ENCODE measurements at places on chromosomes 16 and 17.

GRCh38 chr16:48498769-48499631, 111.0 kb downstream of the N4BP1 start:
- DNase-seq, result no peak

DNA sequence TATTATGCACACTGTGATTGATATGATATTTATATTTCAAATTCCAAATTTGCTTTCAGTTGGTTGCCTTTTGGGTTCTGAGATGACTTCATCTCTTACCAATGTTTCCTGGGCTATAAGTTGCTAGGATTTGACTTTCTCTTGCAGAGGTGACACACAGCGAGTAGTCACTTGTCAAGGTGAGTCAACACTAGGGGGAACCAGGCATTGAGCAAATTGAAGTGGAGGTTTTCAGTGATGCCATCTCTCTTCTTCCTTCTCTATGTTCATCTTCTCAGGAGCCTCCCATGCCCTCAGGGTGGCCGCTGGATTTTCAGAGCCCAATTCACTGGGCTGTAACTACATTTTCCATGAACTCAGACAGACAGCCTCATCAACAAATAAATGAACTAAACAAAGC, 6.0 kb upstream of the CPD start:
- DNase-seq, result no peak

- no peak for DNase-seq
These were observed 35.1 kb upstream of the ABCC3 start for GRCh38 chr17:50599606-50600005.

DNA sequence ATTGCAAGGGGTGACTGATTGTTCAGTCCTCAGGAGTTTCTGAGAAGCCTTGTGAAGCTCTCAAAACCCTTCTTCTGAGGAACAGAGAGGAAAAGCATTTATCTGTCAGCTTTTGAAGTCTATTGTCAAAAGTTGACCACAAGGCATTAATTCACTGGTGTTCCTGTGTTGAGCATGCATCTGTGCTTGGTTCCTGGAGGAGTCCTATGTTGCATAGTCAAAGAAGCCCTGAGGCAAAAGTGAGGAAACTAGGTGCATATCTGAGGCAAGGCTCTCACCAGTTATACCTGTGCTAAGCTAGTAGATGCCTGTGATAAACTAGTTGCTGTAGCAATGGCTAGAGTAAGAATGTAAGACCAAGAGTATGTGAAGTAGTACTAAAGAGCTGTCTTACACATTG, 1.8 kb upstream of the HEATR6 start:
- DNase-seq, result no peak

GRCh38 chr17:42045719-42046118, 4.7 kb downstream of the C17orf113 start:
- DNase-seq, result no peak

DNA sequence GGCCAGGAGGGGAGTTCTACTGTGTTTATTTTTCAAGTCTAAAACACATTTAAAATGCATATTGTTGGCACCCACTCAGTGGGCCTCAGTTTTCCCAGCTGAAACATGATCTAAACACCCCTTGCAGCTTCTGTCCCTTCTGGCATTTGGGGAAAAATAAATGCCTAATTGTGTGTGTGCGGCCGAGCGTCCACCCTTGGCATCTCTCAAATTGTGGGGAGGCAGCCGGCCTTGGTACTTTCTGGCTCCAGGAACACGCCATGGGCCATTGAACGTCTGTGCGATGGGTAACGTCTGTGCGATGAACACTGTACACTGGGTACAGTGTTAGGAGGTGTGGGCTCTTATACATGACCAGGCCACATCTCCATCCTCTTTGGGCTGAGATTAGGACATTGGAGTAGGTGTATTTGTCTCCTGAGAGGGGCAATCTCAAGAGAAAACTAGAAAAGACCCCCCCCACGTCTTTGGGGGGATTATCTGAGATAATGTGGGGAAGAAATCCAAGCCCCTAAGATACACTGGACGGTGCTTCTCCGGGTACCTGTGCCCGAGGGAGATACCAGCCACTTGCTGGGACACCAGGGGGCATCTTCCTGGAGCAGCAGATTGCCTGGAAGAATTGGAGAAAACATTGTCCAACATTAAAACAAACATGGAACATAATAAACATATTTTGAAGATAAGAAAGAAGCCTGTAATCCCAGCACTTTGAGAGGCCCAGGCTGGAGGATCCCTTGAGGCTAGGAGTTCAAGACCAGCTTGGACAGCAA, 54.9 kb downstream of the RAB11FIP4 start:
- no peak for DNase-seq

DNA sequence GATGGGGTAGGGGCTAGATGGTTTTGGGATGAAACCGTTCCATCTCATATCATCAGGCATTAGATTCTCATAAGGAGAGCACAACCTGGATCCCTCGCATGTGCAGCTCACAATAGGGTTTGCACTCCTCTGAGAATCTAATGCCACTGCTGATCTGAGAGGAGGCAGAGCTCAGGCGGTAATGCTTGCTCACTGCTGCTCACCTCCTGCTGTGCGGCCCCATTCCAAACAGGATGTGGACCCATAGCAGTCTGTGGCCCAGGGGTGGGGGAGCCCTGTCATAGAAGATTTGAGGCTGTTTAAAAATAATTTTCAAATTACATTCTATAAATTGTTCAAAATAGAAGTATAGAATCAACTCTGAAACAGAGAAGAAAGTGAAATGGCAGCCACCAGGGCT, 50.8 kb downstream of the PHKB start:
- DNase-seq, result no peak

All from KG1 (cell line).